ENCODE measurements at places on chromosomes 1 and 21.

DNA sequence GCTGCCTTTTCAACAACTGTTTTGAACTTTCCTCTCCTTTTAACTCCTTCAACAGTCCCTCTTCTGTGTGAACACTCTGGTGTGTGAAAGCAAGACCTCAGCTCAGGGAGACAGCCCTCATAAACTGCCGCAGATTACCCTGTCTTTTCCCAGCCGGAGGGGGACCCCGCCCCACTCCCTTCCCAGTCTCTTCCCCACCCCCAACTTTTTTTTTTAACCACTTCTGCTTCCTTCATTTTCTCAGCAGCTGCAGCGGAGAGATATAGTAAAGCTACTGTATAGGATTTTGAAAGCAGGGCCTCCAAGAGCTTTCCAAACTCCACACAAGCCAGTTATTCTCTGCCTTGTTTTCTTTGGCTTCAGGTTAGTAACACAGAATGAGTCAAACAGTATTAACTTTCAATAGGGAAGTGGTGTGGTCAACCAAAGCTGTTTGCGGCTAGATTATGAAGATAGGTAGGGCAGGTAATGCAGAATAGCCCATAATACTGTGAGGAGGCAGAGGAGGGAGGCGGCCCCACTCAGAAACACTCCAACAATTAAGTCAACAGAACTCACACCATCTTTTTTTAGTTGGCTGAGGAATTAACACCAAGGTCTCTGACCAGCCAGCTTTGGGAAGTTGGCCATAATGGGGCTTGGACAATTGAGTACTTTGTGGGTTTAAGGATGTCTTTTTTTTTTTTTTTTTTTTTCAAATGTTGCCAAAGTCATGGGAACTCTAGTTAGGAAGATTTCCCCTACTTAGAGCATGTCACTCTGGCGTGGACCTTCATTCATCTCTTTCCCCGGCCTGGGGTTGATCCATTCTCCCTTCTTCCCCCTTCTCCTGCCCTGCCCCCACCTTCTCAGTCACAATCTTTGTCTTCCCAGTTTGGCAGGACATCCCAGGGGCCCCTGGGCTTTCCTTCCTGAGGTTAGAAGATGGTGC lies 177.0 kb downstream of the CLIC6 start:
- no peak for DNase-seq

GRCh38 chr21:16605597-16605996 lies 875.8 kb downstream of the USP25 start:
- DNase-seq = peak; percentile 47

DNA sequence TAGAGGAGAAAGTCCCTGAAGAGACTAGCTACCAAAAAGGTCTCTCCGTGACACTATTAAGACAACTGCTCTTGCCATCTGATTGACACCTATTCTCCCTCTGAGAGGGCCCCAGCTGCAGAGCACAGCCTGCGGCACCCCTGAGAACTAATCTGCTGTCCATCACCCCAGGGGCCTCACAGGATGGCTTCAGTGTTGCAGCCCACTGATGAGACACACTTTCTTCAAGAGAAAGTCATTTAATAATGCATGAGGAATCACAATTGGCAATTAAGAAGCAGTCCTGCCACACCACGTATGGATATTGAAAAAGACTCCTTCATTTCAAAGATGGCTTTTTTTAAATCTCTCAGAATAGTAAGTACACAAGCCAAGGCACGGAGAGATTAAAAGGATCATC lies 48.9 kb downstream of the CAPN8 start:
- DNase-seq = no peak

GRCh38 chr1:63864224-63864641 lies 90.4 kb downstream of the ROR1 start:
- no peak for DNase-seq

GRCh38 chr1:183571678-183572268 lies 18.5 kb downstream of the NCF2 start:
- DNase-seq = no peak
